SW 1271 (cell line): ENCODE measurements at places on chromosomes 7 and 10.

GRCh38 chr10:21531164-21531563 lies 2.9 kb upstream of the MLLT10 start:
- DNase-seq = no peak

DNA sequence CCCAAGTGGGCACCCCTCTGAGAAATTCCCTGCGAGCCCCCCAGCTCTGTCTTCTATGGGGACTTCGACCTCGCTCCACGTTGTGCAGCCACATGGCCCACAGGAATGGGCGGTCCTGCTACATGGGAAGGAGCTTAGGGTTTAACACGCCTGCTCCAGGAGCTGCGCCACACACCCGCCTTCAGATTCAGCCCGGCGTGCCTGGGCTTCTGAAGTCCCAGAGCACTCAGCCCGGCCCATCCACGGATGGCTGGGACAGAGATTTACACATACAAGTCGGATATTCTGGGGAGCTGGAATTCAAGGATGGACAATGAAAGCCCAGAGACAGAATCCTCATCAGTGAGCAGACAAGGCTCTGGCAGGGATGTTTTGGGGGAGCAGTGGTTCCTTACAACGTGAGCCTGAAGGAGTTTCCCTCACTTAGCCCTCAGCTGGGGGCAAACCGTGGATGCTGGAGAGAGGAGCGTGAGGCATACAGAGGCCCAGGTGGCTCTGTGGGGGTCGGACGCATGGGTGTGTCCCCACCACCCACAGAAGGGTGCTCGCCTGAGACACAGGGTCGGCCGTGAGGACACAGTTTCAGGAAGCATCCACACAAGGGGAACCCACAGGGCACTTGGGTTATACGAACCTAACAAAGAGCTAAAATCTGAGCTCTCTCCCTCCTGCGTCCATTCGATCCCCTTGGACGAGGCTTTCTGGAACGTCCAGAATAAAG lies 372.9 kb downstream of the DNAJB6 start:
- no peak for DNase-seq

- no peak for DNase-seq
Measured at GRCh38 chr7:25313526-25313925, 85.2 kb upstream of the NPVF start.

GRCh38 chr7:140667476-140667875 lies 5.3 kb upstream of the ADCK2 start:
- DNase-seq = no peak

DNA sequence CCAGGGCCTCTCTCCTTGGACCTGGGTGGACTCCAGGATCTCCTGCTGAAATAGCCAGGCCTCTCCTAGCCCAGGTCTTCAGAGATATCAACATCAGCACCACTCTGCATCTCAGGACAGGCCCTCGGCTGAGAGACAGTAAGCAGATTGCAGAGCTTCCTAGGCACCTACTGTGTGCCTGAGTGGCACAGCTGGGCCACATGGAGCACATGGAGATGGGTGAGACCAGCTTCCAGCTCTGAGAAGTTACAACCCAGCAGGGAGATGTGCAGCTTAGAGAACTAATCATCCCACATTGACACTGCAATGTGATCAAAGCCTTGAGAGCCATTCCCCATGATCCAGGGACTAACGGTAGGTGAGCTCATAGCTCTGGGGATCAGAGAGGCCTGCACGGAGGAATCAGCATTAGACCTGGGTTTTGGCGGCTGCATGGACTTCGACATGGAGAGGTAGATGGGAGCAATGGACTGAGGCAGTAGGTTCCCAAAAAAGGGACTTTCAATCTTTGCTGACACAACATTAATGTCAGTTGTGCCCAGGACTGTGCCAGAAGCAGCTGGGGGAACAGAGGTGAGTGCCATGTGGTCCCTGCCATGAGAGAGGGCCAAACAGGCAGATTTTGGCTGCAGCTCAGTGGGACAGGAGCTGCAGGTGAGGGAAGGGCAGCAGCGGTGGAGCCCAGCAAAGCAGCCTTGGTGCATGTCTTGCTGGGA lies 76.0 kb upstream of the LEP start:
- no peak for DNase-seq
